Dorsolateral prefrontal cortex (tissue), 122 donors: ENCODE measurements at places on chromosomes 2 and 18.

DNA sequence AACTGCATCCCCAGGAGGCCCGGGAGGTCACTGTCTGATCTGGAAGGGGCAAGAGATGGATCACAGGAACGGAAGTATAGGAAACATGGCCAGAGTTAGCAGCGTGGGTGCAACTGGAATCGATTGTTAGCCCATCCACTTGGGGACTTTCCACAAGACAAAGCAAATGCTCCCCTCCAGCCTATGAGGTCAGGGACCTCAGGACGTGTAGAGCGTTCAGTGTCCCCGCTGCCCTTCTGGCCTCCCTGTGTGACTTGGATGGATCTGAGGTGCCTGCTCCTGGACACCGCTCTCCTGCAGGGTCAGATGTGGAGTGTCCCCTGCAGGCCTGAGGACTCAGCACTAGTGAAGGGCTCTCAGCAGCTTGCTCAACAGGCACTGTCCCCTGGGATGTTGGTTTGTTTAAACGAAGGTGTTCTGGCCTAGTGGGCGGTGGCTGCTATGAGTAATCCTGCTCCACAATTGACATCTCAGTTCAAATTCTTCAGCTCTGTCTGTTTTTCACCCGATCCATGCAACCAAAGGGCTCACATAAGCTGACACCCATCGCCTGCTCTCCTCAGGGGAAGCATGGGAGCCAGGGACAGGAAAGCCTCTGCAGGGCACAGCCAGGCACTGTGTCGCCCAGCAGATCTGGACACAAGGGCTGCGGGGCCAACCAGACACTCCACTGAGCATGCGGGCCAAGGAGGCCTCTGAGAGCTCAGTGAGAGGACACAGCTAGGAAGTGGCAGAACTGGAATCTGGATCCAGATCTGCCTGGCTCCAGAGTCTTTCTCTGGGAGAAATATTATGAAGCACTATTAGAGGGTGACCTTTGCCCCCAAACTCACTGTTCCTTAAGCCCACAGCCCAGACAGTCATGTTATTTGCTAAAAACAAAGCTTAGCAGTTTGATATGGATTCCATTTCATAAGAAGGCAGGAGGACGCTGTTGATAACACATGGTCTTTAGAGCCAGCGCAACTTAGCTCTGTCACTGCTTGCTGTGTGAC is 78.5 kb downstream of the RHOB start:
- no peak for DNase-seq

DNA sequence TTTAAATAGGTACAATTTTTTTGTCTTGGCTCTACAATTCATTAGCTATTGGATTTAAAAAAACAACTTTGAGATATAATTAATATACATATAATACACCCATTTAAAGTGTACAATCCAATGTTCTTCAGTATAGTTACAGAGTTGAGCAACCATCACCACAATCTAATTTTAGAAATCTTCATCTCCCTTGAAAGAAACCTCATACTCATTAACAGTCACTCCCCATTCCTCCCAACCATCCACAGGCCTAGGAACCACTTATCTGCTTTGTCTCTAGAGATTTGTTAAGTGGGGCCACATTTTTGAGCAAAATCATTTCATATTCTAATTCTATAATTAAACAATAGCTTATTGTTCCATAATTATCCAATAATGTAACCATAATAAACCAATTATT is 32.6 kb downstream of the MRPL33 start:
- DNase-seq = no peak

GRCh38 chr2:181394741-181395437 is 62.3 kb upstream of the ITGA4 start:
- no peak for DNase-seq

GRCh38 chr2:2974982-2975381 is 402.6 kb downstream of the EIPR1 start:
- DNase-seq = no peak

DNA sequence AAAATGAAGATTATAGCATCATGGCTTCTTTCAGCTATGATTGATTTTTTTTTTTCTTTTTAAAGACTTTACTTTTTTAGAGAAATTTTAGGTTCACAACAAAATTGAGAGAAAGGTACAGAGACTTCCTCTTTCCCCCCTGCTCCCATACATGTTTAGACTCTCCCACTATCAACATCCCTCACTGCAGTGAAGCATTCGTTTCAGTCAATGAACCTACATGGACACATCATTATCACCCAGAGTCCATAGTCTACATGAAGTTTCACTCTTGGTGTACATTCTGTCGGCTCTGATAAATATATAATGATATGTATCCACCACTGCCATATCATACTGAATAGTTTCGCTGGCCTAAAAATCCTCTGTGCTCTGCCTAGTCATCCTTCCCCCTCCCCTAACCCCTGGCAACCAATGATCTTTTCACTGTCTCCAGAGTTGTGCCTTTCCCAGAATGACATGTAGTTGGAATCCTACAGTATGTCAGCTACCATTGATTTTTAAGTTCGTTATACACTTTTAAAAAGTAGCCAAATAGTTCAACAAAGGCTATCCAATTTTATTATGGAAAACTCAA is 86.8 kb downstream of the GPD2 start:
- no peak for DNase-seq

GRCh38 chr18:6363216-6363615 is 51.5 kb downstream of the L3MBTL4 start:
- DNase-seq = no peak

DNA sequence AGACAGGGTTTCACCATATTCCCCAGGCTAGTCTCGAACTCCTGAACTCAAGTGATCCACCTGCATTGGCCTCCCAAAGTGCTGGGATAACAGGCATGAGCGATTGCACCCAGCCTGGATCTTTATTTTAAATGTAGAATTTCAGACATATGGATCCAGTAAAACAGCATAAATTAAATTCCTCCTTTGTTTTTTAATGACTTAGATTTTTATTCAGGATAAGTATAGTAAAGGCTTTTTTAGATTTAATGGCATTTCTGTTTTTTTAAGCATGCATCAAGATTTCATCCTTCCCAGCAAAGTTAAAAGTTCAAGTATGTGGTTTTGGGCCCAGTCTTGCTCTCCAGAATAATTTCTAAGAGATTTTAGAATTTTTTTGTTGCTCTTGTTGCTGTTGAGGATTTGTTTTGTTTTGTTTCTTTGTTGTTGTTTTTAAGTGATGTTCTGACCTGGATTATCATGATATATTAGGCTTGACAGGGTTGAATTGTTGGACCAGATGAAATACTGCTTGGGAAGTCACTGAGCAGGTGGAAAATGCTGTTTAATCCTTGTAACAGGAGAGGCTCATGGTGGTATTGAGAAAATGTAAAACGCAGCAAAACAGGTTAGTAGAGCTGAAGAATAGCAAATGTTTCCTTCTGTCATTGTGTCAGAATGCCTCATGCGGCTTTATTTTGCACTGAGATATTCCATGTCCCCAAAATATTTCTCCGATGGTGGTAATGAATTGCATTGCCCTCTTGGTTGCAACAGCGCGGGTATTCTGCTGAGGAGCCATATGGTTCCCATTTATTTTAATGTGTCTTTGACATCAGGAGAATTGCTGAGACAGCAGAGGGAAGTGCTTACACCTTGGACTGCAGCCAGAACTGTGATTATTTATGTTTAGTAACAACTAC is 147.9 kb downstream of the GALNT3 start:
- DNase-seq = no peak

DNA sequence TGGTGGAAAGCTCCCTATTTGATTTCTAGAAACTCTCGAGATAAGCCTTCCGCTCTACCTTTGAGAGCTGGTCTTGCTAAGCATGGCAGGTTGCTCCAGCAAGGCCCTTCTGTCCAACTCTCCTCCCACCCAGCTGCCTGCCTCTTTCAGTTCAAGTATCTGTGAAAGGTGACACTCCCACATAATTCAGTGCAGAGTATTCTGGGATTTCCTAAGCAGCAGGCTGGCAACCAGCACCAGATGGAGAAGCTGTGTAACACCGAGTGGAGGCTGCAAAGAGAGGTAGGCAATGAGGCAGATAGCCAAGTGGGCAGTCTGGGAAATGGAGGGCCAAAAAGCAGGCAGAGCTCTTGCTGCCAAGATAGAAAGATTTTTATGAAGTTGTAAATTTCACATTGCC is 88.4 kb upstream of the CAVIN2 start:
- DNase-seq = peak; percentile 55

DNA sequence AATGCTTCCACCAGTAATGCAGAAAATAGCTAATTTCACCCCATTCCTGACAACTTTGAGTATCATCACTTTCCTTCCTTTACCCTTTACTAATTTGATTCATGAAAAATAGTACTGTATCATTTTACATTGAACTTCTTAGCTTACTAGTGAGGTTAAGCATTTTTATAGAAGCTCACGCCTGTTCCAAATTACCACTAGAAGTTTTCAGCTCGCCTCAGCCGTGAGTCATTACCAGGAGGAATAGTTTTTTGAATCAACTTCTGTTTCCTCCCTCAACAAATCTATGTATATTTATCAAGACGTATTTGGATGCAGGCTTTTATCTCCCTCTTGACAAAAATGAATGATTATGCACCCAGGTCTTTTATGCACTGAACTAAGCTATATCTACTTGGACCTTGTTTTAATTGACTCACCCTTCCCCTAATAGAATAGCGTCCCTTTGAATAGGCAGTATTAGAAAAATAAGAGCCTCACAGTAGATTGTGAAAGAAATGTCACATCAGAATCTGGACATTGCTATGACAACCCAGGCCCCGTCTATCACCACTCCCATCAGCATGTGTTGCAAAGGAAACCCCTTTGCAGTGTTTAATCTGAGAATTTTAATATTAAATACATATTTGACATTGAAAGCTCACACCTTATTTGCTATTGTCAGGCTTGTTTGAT is 207.4 kb upstream of the NRP2 start:
- no peak for DNase-seq

DNA sequence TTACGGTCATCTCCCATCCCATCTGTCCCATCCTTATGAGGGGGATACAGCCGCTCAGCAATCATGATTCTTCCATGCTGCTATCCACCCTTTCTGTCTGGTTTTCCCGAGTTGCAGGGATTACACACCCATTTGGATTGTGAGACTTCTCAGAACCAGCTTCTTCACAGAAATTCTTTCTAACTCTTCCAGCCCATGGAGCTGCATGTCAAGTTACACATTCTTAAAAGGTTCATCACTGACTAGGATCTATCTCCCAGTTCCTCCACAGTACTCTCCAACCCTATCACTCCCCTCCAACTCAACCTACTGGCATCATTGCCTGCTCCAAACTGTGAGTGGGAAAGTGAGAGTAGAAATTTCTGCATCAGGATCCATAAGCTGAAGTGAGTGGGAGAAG is 558.2 kb upstream of the TNP1 start:
- no peak for DNase-seq

GRCh38 chr2:74488643-74489481 is 6.0 kb downstream of the TTC31 start:
- no peak for DNase-seq

- DNase-seq = no peak
Measured at GRCh38 chr2:98378196-98378595, 31.9 kb downstream of the CNGA3 start.

DNA sequence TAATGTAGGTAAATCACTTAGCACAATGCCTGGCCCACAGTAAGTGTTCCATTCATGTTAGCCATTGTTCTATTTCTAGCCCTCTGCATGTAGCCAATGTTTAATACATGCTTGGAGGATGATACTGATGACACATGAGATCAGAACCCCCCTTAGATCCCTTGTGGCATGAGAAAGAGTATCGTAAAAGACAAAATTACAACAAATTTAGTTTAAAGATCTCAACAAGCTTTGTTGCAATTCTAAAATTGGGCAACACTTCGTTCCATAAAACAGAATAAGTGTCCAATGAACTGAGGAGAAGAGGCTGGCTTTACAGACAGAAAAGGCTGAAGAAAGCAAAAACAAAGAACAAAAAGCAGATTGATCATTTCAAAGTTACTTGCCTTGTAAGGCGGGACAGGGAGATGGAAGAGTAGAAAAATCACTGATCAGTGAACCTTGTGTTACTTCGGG is 148.7 kb upstream of the SLC1A4 start:
- DNase-seq = no peak

DNA sequence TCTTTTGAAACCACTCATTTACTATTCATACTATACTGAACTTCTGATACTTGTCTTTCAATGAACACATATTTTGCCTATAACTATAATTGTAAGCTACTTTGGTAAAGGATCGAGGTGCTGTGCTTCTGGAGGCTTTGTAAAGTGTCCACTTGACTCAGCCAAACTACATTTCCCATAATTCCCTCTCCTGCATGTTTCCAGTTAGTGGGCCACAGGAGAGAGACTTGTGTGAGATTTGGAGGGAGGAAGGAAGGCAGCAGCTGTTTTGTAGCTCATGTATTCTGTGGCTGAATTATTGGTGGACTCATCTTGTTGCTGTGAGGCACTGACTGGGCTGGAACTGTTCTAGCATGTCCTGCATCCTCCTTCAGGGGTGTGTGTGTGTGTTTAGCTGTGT is 328.8 kb downstream of the ARL6IP6 start:
- no peak for DNase-seq

DNA sequence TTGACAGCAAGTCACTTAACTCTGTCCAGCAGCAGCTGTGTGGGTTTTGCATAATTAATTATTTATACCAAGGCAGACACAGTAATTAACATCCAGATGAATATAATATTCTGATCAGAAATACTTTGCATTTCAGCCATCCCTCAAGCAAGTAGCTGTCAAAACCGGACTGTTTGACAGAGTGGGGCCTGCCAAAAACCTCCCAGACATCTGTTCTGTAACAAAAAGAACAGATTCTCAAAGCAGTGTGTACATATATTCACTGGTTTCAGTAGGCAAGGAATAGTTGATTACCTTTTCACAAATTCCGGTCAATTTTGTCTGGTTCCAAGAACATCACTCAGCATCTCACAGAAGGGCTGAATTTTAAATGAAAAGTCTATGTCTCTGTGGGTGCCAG is 291.6 kb downstream of the CMPK2 start:
- no peak for DNase-seq
